Endothelial cell of coronary artery (primary cell): ENCODE measurements at places on chromosomes 16 and 17. TPM values are rescaled to one million over a fixed set of nuclear protein-coding genes. Genes with fewer than 3 reads are reported as not detected.

Gene TMC6
- 21.4 and 22.9 TPM in 2 replicates for total RNA-seq

Gene KRTAP9-2
- not detected in 2 replicates for total RNA-seq

Gene BRIP1
- total RNA-seq: 5.1 and 6.4 TPM in 2 replicates

Gene SLC16A5
- 5.8 and 8.1 TPM in 2 replicates for total RNA-seq

Gene CCDC144A
- total RNA-seq: 1.2 and 27.3 TPM in 2 replicates

Gene TBC1D3G
- total RNA-seq: not detected in 2 replicates

Gene OGFOD1
- 67.3 and 95.7 TPM in 2 replicates for total RNA-seq

Gene KRT28
- not detected in 2 replicates for total RNA-seq

Gene TCAP
- 0.18 and 0.28 TPM in 2 replicates for total RNA-seq

Gene CYTH1
- 32.3 and 33.4 TPM in 2 replicates for total RNA-seq

Gene MARCHF10
- total RNA-seq: under 0.01 and 0.38 TPM in 2 replicates
